ENCODE measurements at places on chromosomes 6 and 20.

DNA sequence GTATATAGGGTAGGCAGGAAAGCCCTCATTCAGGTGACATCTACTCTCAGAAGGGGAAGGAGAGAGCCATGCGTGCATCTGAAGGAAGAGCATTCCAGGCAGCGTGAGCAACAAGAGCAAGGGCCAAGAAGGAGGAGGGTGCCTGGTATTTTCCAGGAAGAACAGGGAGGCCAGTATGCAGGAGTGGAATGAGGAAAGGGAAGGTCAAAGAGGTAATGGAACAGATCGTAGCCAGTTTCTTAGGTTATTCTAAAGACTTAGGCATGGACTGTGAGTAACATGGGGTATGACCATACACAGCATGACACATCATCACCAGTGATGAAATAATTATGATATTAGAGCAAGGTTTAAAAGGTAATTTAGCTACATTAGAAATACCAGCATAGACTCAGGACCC lies 24.1 kb downstream of the ALDH8A1 start:
- no peak for DNase-seq

DNA sequence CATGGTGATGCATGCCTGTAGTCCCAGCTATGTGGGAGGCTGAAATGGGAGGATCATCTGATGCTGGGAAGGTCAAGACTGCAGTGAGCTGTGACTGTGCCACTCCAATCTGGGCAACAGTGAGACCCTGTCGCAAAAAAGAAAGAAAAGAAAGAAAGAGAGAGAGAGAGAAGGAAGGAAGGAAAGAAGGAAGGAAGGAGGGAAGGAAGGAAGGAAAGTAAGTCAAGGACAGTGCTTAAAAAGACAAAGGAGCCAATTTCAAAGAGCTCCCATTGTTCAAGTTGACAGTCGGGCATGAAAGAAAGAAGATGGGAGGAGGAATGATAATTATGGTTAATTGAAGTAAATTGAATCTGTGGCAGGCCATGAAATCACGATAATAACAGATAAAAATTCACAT lies 16.2 kb downstream of the C6orf15 start:
- no peak for DNase-seq

GRCh38 chr6:30672445-30673253 lies at the start of gene DHX16:
Gene DHX16, minus strand, starts transcription at chr6:30673006. Its CDS starts 165 bp downstream, at chr6:30672841.
- peak; percentile 93 for DNase-seq

DNA sequence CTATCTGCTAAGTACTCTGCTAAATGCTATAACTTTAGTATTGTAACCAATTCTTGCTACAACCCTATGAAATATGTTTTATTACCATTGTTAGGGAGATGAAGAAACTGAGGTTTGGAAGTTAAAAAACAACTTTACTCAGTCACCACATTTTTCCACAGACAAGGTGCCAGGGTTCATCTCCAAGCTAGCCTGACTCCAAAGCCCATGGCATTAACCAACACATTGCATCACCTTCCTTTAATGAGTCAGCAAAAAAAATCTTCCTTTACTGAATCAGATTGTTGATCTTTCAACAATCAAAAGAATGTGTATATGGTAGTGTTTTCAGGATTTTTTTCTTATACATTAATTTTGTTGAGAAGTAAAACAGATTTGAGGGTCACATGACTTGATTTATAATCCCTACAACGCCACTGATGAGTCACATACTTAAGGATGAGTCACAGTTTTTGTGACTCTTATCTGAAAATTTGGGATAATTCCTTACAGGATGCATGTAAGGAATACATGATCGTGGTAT lies 41.5 kb downstream of the MAN1A1 start:
- no peak for DNase-seq

GRCh38 chr6:13538084-13538483 lies 36.3 kb upstream of the SIRT5 start:
- peak; percentile 12 for DNase-seq

GRCh38 chr6:127272576-127272975 lies 5.9 kb downstream of the RNF146 start:
- no peak for DNase-seq

DNA sequence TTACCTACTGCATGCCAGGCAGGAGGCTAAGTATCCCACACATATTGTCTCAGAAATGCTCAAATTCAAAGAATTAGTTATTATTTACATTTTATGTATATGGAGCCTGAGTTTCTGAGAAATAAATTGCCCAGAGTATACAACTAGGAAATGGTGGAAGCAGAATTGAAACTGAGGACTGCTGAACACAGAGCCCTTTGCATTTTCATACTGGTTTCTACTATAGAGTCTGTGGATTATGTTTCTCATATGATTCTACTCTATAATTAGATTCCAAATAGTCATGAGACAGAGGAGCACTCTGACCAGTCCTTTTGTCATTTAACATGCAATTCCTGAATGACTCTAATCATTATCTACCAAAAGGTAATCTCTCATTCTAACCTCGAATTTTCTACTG lies 254.3 kb downstream of the LMBRD1 start:
- DNase-seq = no peak

DNA sequence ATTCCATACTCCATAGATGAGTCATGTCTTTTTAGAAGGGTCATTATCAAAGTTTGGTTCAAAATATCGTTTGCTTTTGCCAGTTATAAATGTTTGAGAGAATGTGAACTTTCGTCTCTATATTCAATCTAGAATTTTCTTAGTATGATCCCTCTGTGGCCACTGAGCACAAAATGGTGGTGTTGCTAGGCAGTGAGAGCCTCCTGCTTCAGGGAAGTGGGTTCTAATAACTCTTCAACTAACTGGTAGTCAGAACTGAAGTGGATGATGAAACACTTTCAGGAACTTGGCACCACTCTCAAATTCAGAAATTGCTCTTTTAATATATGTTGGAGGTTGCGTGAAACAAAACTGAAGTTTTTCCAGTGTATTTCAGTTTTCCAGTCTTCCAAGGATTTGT lies 125.0 kb upstream of the DOK5 start:
- DNase-seq = no peak

DNA sequence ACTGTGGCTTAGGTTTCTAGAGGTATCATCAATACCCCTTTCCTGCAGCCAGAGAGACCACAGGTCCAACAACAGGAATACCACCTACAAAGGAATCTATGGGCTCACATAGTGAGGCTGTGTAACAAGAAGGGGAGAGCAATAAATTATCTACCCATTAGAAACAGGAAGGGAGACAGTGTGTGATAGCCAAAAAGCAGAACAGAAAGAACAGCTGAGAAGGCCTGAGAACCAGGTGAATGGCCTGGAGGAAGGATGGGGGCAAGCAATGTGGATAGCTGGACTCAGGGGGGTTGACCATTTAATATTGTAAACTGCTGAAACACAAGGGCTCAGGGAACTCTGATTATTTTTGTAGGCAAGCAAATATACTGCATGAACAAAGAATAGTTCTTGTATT lies 628.2 kb downstream of the COL12A1 start:
- DNase-seq = no peak
